ENCODE measurements at places on chromosomes 3 and 15.

DNA sequence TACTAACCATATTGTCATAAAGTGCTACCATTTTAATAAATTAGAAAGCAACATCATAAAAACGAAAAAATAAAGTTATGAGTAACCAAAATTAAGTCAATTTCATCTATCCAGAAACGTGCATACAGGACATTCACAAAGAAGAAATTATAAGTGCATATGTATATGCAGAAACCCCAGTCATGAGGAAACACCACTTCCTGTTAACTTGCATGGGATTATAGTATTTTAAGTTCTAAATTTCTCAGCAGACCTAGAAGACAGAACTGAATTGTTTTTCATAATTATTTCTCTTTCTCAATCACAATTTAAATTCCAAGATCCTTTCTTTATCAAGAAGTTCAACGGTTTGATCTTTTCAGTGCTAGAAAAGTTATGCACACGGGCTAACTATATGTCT is 1.4 kb upstream of the KBTBD8 start:
- no peak for DNase-seq

DNA sequence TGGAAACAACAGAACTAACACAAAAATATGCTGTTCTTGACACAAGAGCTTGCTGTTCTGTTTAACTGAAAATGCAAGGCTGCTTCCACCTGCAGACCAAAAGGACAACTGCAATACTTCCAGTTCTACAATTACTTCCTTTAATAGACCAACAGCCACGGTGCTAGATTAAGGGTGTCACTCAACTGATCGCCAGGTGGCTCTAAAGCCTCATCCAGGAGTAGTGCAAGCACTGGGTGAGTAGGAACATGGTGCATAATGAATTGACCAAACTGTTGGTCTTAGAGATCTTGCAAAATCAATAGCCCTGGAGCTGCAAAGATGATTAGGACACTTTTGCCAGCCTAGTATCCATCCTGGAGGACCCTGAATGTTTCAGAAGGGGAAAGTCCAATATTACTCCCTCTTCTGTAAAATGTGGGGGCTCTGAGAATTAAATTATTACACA is 3.6 kb upstream of the CLDN16 start:
- DNase-seq, result no peak

DNA sequence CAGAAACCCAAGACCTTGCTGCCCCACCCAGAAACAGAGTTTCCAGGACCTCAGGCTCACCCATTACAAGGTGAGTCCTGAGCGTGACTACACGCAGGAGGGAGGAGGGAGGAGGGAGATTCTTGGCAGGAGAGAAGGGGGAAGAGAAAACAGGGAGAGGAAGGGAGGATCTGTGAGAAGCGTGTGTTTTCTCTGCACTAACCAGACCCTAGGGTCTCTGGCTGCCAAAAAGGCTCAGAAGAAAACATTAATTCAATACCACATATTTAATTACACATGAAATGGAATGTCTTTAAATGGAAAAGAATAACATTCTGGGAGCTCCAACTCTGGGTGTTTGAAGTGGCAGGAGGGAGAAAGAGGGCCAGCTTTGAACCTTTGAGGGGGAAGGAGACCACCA is 309.0 kb downstream of the NTRK3 start:
- DNase-seq, result no peak

GRCh38 chr15:70466895-70467529 is 296.3 kb downstream of the UACA start:
- DNase-seq, result peak; percentile 35

DNA sequence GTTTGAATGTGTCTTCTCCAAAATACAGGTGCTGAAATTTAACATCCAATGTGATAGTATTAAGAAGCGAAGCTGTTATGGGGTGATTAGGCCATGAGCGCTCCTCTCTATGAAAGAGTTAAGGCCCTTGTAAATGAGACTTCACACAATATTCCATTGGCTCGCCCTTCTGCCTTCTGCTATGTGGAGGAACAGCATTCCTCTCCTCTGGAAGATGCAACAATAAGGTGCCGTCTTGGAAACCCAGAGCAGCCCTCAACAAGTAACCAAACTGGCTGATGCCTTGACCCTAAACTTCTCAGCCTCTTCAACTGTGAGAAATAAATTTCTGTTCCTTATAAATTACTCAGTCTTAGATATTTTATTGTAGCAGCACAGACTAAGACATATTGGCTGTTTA is 874.6 kb downstream of the ROBO1 start:
- no peak for DNase-seq

DNA sequence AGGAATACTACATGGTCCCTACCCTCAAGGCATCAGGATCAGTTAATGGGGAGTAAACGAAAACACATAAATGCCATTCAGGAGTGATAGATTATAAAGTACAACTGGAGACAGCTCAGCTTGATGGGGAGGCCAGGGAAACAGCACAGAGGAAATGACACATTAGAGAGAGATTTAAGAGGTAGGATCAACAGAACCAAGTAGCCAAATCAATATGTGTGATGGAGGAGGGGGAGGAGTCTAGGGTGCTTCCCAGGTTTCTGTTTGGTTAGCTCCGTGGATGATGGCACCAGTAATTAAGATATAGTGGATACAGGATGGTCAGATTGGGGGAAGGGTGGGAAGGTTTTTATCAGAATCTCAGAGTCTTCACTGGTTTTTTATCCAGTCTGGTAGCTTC is 229.5 kb upstream of the ROPN1 start:
- DNase-seq, result no peak

DNA sequence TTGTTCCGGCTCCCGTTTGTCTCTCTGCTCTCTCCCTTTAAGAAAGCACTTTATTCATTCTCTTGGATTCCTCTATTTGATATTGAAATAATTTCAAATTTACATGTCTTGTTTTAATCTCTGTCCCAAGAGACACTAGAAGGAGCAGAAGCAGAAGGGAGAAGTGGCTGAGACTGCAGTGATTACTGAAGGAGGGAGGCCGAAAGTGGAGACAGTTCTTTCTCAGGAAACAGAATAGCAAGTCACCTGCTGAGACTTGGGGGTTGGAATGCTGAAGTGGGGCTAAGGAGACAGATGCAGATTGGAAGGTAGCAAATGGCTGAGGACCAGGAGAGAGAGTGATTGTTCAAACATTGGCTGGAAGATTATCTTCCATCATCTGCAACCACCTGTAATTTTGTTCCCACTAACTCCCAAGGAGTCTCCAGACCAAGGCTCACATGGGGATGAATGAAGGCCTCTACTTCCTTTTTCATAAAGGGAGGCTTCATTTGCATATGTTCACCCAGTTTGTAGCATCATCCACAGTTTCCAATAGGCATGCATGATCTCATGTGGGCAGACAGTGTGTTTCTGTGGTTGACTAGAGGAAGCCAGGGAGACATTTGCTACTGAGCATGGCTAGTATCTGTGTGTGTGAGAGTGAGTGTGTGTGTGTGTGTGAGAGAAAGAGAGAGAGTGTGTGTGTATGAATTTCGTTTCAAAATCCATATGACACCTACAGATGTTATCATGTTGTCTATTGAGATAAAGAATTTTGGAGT is 24.0 kb downstream of the LTF start:
- DNase-seq, result no peak

DNA sequence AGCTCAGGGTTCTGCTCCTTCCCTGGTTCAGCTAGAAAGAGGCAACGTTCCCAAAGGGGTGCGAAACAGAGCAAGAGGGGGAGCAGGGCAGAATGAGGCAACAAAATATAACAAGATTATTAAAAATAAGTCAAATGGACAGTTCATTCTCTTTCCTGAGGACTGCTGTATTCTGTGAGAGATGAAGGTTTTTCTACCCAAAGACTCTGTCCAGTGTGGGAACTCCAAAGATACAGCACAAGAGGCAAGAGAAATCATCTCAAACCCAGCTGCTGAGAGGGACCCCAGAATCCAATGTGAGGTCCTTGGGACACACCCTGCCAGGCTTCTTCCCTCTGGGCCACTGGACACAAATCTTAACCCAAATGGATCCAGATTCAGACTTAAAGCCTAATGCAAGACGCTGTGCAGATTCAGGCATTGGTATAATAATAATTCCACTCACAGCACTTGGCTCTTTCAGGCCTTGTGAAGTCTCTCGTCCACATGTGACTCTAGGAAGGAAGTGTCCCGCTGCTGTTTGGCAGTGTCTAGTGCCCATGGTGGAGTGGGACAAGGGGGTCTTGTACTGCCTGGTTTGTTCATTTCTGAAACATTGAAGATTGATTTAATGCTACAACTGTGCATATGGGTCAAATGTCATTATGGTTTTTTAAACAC is 14.5 kb upstream of the ARHGAP31 start:
- DNase-seq, result no peak

DNA sequence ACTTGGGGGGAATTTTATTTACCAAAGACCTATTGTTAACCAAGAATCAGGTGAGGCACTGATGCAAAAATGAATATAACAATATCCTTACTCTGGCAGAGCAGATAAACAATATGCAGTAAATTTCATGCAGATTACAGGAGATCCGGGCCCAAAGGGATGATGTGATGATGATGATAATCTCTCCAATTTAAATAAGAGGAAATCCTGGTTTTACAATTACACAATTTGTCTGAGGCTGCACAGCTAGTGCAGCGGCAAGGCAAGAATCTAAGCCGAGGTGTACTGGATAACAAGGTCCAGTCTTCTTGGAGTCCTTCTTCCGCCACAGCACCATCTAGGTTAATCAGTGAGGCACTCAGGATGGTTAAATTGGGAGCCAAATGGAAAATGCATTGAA is 2.4 kb upstream of the MESD start:
- DNase-seq, result no peak

- DNase-seq, result no peak
Observed at GRCh38 chr3:142902356-142902755, 13.5 kb upstream of the PCOLCE2 start.

GRCh38 chr3:16907243-16907642 is 22.5 kb downstream of the PLCL2 start:
- DNase-seq, result no peak

DNA sequence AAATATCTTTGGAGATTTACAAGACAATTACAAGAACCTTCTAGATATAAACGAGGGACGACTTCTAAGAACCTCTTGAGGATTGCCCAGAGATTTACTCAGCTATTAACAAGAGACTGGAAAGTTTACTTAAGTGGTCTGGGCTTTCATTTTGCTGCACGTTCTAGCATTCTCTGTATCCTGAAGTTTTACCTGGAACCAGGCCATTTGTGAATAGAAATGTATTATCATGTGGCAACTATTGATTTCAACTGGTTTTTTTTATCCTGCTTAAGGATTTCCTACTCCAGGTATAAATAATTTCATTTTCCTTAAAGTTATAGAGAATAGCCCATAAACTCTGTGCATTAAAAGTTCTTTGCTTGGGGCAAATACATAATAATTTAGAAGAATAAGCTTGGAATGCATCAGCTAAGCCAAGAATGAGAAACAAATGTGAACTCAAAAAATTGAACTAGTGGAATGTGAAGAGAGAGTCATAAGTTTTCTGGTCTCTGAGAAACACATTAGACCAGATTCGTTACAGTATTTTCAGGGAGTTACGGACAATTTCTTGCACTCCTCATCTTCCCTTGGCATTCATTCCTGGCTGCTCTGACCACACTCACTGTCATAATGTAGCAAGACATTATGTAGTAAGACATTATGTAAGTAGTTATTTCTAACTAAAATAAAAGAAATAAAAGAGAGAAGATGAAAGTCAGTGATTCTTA is 1.3 kb downstream of the AQP9 start:
- no peak for DNase-seq

DNA sequence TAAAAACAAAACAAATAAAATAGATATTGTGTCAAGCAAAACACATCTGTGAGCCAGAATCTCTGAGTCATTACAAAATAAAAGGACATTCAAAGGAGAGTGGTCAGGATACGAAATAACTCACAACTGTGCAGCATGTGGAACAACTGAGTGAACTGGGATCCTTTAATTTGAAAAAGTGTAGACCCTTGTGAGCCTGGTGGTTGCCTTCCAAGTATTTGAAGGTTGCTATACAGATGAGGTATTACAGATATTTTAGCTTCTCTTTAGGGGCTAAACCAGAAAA is 26.7 kb downstream of the KCNMB2 start:
- DNase-seq, result no peak

DNA sequence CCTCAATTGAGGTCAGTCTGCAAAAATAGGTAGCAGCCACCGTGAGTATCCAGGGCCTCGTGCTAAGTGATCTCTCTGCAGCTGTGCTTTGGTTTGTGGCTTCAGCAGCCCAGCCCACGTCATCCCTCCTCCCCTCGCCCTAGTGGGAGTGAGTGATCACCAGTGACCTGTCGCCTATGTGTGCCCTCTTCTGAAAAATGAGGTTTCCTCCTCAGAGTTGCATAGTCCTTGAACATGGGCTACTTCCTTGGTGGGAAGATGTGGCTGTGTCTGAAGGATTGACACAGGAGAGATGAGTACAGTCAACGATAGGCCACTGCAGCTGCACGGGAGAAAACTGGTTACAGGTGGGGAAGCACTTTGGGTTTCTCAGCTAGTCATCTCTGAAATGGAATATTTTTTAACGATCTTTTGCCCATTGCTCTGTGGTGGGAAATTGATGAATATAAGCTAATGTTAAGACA is 144.8 kb upstream of the BHLHE40 start:
- DNase-seq, result peak; percentile 34

GRCh38 chr3:97860364-97860763 is 38.6 kb downstream of the CRYBG3 start:
- DNase-seq, result no peak

DNA sequence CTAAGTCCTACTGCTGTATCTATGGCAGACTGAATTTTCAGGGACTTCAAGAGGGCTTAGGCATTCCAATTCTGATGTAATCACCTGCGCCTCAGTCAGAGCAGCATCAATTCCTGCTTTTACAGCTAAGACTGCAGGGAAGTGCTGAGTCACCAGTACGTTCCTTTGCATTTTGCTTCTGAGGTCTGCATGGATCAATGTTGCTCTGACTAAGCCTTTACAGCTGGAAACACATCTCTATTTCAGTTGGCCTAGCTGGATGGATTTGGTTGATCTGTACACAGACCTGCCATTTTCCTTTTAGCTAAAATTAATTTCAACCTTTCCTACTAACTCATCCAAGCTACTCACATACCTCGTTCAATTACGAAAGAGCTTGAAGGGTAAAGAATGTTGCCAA is 51.3 kb downstream of the ETV5 start:
- no peak for DNase-seq

DNA sequence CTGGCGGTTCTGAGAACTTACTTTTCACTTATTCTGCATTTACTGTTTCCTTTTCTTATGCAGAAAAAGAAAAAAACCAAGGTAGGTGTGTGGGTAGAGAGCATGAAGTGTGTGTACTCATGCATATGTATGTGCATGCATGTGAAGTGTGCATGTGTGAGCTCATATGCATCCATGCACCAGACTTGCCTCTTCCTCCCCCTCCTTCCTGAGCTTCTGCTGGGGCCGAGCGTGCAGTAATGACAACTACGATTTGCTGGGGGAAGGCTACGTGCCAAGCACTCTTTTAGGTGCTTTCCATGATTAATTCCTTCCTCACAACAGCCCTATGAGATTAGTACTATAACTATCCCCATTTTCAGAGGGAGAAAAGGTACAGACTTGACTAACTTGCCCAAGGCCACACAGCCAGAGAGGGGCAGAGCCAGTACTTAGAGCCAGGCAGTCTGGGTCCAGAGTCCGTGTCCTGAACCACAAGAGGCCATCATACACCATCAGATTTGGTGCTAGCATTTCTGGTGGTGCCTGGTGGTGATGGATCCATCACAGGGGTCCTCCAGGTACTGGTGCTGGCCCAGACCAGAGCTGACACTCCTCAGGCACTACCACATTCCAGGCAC is 46.7 kb downstream of the CAPN3 start:
- no peak for DNase-seq

GRCh38 chr15:65255486-65256140 is 31.1 kb downstream of the PARP16 start:
- no peak for DNase-seq
